ENCODE measurements at places on chromosomes 16 and 17.

DNA sequence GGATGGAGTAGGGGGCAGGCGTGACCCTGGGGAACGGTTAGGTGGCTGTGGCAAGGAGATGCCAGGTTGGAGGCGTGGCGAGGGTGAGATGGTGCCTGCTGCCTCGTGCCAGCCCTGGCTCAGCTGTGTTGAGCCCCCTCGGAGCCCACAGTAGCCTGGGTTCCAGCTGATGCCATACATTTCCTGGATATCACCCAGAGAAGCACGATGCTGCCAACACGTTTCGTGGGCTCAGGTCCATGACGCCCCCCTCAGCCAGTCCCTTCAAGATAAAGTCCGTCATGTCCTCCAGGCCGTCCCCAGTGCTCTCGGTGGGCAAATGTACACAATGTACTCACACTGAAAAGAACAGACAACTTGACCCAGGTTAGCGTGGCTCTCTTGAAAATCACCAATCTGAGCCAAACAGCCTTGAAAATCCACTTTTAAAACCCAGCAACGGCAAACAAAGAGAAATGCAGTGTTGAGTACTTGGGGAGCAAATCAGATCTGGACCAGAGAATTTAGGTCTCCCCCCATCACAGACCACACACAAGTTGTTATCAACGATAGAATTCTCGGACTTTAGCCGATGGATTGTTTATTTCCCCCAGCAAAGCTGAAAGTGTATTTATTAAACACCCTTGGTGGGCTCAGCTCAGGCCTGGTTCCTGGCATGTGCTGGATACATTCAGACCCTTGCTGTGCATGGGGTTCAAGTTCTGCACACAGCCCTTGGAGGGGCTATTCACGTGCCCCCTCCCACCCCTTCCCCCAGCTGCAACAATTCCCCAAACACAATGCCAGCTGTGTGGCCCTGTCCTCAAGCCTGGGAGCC lies 102.8 kb upstream of the PLCG2 start:
- DNase-seq: no peak

DNA sequence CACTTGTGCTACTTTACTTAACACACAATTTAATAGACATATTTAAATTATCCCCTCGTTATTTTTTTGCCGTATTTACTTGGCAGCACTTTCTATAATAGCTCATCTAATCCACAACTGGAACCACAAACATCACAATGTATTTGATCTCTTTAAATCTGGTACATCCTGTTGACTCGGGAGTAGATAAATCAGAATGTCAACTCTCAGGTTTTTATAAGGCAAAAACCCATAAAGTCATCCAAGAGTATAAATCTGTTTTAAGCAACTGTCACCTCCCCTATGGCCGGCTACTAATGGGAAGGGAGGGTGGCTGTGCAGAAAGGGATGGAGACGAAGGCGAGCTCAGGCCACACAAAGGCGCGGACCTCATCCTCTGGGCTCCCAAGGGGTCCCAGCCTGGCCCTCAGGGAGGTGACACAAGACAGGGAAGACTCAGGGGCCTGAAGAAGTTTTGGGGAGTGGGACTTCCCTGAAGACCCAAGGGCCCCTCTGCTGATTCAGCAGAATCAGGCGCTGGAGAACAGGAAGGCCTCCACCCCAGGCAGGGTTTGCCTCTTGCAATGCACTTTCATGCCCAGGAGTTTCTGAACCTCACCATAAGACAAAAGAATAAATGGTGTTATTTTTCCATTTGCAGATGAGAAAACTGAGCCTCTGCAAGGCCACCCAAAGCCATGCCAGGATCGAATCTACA lies 122.5 kb downstream of the ZNF423 start:
- no peak for DNase-seq

GRCh38 chr17:74274060-74274708 lies at the start of gene DNAI2:
Gene DNAI2, plus strand, starts transcription at chr17:74274234. Its CDS starts 7,584 bp downstream, at chr17:74281818.
- no peak for DNase-seq

- no peak for DNase-seq
These were observed 280.2 kb downstream of the SEC14L1 start for GRCh38 chr17:77420804-77421629.

- no peak for DNase-seq
These were observed 7.0 kb upstream of the ARHGAP23 start for GRCh38 chr17:38421171-38421841.

DNA sequence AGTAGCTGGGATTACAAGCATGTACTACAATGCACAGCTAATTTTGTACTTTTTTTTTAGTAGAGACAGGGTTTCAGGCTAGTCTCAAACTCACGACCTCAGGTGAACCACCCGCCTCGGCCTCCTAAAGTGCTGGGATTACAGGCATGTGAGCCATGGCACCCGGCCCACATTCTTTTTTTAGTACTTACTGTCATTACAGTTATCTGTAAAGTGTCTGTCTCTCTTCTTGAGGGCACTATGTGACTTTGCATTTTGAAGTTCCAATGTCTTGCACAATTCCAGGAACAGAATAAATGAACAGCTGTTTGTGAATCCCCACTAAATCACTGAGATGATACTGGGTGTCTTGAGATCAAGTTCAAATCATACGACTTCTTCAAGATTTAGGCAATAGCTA lies 1540.3 kb downstream of the CDH11 start:
- no peak for DNase-seq

DNA sequence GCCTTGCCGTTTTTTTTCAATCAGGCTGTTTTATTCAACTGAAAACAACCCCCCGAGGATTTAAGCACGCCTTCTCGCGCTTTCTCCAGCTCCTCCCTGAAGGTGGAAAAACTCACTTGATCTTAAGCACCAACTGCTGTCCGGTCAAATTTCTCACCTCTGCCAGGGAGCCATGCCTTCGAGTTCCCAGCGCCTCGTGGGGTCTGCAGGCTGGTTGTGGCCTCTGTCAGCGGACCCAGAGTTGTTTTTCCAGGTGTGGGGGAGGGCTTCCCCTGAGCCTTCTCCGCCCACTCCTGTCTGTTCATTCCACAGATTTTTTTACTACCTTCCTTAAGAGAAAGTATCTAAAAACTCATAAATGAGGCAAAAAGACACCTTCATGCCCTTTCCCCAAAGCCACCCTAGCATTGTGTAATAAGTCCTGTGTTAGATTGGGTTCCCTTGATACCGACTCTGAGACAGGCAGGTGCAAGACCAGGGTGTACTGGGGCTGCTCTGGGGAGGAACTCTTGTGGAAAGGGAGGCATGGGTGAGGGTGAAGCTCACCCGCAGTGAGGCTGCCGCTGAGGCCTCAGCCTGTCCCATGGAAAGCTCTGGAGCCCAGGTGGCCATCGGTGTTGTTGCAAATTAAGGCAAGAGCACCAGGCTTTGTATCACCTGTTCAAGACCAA lies 101.6 kb downstream of the AXIN2 start:
- DNase-seq: no peak

- DNase-seq: no peak
These were observed 4.1 kb downstream of the SLC25A19 start for GRCh38 chr17:75285123-75285522.

DNA sequence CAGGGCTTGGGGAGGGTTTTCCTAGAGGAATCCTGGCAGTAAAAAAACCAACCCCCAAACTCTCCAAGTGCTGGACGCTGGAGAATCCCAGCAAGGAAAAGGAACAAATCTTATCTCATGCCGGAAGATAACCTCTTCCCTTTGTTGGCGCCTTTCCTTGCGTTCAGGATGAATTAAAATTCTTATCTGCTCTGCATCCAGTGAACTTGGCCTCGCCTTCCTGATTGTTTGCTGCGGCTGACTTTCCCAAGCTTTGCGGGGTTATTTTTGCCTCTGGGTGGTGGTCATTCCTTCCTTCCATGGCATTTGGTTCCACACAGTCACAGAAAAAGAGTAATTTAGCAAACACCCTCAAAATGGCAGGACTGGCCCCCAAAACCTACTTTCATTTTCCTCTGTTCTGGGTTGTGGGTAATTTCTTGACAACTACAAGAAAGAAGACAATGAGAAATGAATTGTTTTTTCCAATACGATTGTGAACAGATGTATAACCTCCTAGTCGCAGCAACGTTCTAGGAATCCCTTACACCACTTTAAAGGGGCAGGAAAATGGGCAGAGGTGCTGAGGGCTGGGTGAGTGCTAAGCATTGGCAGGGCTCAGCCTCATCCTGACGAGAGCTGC lies 77.8 kb downstream of the MRC2 start:
- DNase-seq: no peak

GRCh38 chr16:2044541-2044940 lies 3.1 kb downstream of the NTHL1 start:
- no peak for DNase-seq

DNA sequence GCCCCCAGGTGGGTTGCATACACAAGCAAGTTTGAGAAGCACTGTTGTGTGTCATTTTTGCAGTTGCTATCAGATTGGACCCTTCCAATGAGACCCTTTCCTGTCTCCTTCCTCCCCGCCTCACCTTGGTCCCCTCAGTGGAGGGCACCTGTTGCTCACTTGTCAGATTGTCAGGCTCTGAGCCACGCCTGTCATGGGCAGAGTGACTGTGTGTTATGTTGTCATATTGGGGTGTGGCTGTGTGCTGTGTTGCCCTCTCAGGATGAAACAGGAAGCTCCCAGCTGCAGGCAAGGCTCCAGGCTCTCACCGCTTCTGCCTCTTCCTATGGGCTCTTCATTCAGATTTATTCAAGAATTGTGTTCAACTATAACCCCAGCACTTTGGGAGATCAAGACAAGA lies 302.9 kb downstream of the CPPED1 start:
- DNase-seq: no peak

DNA sequence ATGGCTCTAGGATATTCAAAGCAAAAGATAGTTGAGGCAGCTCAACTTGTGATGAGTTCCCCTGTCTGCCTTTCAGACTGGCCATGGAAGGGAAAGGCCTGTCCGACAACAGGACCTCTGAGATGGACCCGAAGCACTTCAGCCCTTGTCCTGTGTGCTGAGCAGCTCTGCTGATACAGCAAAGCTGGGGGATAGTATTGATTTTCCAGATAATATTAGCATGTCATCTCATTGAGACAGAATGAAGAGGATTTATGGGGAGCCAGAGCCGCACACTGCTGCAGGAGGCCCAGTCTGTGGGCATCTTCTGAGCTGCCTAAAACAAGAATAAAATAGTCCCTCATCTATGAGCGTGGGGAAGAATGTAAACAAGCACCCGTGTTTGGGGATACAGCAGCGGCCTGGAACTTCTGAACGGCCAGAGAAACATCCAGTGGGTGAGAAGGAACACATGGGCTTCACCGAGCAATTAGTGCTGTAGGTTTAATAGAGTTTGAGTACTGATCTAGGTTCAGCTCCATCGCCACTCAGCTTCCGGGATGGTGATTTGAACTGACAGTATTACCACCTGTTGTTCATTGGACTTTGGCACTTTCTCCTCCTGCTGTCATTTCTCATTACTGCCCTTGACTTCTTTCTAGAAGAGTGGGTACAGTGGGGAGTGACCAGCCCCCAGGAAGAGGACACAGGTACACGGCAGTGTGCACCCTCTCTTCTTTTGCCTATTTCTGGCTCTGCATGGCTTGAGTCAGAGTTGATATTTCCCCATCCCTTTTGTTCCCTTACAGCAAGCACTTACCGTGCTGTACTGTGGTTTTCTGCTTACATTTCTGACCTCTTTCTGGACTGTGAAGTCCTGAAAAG lies 96.5 kb upstream of the TBX2 start:
- DNase-seq: no peak

DNA sequence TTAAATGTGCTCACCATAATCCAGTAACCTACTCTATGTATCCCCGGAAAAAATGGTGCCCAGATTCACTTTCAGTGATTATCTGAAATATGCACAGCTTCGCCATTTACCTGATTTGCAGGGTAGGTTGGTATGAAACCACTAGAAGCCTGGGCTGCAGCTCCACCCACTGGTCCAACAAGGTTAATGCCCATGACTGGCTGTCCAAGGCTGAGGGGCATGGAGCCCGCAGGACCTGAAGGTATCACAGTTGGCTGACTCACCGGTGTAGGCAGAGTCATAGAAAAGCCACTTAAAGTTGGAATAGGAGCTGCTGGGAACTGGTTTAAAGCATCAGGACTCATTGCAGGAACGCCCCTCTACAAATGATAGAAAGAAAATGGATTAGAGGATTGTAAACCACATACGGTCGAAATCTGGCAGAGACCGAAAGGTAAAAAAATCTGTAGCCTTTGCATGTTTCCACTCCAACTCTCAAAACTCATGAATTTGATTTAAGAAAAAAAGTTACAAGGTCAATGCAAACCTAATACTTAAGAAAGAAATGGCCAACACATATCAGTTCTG lies 38.6 kb downstream of the SYNRG start:
- peak; percentile 30 for DNase-seq

- DNase-seq: no peak
These were observed 59.4 kb downstream of the ENGASE start for GRCh38 chr17:79133985-79134384.

DNA sequence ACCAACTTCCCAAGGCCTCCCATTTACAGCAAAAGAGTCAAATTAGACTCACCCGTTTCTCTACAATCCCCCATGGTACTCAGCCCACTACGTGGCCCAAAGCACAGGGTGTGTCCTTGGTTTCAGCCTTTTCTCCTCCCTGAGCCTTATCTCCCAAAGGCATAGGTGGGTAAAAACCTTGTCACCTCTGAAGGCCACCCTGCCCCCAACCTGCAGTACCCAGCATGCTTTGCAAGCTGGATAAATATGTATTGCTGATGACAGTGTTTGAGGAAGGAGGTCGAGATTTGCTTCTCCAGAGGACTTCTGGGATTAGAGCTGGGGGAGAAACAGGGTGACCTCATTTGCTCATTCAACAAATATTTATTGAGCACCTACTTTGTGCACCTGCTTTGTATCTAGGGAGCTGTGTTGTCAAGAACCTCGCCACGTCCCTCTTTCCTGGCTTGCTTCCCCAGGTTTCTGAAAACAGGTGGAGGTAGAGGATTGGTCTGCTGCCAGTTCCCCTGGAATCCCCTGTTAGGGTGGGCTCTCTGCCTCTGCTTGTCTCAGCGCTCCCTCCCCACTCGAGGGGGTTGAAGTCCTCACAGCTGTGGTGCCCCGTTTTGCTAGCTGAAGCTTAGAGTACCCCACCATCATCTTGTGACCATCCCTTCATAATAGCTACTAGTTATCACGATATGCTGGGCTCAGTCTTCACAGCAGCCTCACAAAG lies 3.0 kb downstream of the LASP1 start:
- DNase-seq: no peak

GRCh38 chr16:17224879-17225281 lies 245.9 kb downstream of the XYLT1 start:
- DNase-seq: peak; percentile 66

- DNase-seq: no peak
These were observed 17.3 kb upstream of the C16orf74 start for GRCh38 chr16:85768199-85768598.
